ENCODE measurements at places on chromosomes 2 and 18.

- DNase-seq: no peak
Observed at GRCh38 chr18:3466045-3466444, 16.1 kb downstream of the TGIF1 start.

DNA sequence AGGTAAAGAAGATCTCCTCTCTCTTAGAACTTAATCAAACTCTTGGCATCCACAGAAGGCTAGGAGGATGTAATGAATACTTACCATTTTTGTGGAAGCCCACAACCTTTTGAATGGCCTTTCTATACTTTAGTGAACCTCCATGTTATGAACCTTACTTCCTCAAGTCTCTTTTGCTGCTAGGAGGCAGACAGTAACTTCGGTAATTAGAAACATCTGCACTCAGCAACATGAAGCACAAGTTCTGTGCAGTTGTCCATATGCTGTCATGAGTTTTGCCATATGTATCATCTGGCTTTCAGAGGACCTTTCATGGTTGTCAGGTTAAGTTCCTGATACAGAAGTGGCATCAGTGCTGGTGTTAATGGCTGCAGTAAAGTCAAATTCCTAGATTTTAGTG, 50.4 kb downstream of the PDK1 start:
- no peak for DNase-seq

DNA sequence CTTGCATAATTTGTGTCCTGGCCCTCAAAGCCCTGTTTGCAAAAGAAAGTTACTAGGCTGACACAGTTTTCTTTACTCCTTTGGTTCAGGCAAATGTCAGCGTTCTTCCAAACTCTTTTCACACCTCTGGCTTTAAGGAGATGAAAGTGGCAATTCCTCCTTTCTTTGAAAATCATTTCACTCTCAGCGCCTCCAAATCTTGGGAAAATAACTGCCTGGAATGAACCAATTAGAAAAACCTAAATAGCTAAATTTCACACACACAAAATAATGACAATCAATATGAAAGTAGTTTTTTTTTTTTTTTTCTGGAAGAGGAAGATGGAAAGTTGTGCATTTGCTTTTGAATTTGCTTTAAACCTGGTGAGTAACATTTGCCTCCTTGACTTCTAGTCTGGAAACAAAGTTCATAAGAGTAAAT, 1.7 kb downstream of the MEIS1 start:
- DNase-seq: no peak

DNA sequence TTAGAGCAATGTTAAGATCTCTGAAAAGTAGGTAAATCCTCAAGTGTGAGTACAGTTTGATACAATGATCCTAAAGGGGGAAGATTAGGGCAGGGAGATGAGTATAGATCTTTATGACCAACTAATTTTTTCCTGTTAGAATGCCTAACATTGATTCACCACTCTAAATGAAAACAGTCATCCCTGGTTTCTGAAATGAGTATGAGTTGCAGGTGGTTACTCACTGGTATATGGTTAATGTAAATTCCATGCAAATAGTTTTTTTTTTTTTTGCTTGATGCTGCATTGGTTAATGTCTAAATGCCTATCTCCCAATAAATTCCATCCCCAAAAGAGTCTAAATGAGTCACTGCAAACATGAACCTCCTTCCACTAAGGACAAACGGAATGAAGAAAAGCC, 55.0 kb upstream of the SERPINB2 start:
- no peak for DNase-seq

DNA sequence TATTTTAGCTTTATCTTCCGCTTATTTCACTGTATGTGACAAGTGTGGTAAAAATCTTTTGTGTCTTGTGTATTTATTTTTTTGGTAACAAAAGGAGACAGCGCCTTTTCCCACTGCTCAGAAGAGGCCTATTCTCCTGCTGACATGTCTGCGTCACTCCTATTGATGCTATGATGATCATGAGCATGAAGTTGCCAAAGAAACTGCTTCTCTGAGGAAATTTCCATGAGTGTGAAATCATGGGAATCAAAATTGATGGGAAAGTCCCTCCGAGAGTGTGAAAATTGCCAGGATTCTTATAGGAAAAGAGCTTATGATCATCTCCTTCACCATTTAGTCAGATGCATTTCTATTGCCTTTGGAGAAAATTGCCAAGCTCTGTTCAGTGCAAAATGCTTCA, 36.5 kb upstream of the DARS1 start:
- no peak for DNase-seq

DNA sequence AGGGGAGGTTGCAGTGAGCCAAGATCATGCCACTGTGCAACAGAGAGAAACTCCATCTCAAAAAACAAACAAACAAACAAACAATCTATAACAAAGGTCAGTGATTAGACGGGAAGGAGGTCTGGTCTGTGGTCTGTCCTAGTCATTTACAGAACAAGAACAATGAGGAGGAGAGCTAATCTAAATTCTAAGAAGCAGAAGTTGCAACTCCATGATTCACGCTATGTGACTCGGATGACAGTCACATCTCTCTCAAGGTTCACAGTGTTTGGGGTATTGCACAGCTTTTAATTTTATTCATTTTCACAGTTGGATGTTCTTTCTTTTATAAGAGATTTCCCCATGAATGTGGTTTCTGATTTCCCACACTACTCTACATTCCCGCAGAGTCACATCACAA, 218.7 kb upstream of the PIEZO2 start:
- DNase-seq: no peak

DNA sequence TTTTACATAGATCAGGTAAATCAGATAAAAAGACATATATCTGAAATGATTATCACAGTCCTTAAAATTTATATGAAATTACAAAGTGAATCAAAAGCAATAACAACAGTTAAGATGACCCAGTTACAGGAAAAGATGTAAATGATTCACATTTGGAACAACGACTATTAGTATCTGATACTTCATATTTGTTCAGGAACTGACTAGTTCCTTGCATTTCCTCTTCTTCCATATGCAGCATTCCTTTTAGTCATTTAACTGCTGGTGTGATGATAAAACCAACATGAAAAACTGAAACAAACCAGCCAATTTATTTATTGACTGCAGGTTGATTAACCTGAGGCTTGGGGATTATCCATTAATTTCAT, 75.2 kb downstream of the RBMS1 start:
- DNase-seq: no peak

GRCh38 chr18:58387716-58388115, 241.2 kb downstream of the ALPK2 start:
- DNase-seq: no peak

GRCh38 chr2:240329116-240329665, 106.3 kb upstream of the GPC1 start:
- DNase-seq: no peak

All from esophagus squamous epithelium (tissue), 5 donors.